ENCODE measurements at places on chromosomes 2 and 18.

GRCh38 chr2:127173057-127173456 lies 47.0 kb downstream of the CYP27C1 start:
- ATAC-seq: no peak
- H3K4me1 ChIP-seq: no peaks in the 10 kb centered on the region
- no peak overlapping the region for H3K4me3 ChIP-seq
- H3K36me3 ChIP-seq: no peaks in the 10 kb centered on the region
- no peaks in the 10 kb centered on the region for H3K27me3 ChIP-seq

DNA sequence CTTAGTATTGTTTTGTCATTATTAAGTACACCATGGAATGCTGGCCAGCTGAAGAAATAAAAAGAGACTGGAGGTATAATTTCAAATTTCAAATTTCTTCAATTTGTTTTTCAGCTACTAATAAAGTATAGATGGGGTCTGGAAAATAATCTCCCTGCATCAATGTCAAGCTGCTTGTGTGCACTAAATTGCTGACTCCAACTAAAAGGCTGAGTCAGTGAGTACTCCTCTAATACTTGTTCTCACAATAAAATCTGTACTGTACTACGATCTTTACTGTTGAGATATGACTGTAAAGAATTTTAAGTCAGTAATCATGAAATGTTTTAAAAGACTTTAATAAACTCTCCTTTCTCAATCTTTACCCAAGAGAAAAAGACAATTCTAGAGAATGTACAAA lies 131.9 kb downstream of the SATB2 start:
- H3K27me3 ChIP-seq: no peaks in the 10 kb centered on the region
- peaks cover 8% of the 10 kb centered on the region for H3K36me3 ChIP-seq
- ATAC-seq: no peak
- H3K27ac ChIP-seq: no peak overlapping the region
- no peak overlapping the region for H3K4me3 ChIP-seq

DNA sequence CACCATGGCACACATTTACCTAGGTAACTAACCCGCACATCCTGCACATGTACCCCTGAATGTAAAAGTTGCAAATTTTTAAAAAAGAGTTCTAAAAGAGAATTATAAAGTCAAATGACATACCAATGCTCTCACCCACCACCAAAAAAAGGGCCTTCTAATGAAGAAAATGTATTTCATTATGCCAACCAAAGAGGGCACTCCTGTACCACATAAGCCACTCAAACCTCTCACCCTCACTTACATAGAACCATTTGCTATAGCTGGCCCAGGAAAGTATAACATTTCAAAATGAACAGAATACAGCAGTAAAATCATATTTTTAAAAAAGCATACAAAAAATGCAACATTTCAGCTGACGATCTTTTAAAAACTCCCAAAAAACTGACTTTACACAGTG lies 241.5 kb upstream of the PKDCC start:
- no peak for ATAC-seq
- H3K27me3 ChIP-seq: peaks cover 16% of the 10 kb centered on the region
- no peak overlapping the region for H3K4me3 ChIP-seq
- no peak overlapping the region for H3K27ac ChIP-seq
- H3K4me1 ChIP-seq: no peaks in the 10 kb centered on the region

- no peak overlapping the region for H3K4me3 ChIP-seq
- ATAC-seq: no peak
- peaks cover 6% of the 10 kb centered on the region for H3K4me1 ChIP-seq
- H3K27me3 ChIP-seq: no peaks in the 10 kb centered on the region
- H3K36me3 ChIP-seq: no peaks in the 10 kb centered on the region
Observed at GRCh38 chr2:36659872-36660312, 36.6 kb upstream of the VIT start.

- H3K36me3 ChIP-seq: no peaks in the 10 kb centered on the region
- H3K27me3 ChIP-seq: no peaks in the 10 kb centered on the region
- H3K4me3 ChIP-seq: no peak overlapping the region
- H3K4me1 ChIP-seq: no peaks in the 10 kb centered on the region
- ATAC-seq: no peak
Observed at GRCh38 chr2:68475110-68475509, 7.7 kb downstream of the APLF start.

DNA sequence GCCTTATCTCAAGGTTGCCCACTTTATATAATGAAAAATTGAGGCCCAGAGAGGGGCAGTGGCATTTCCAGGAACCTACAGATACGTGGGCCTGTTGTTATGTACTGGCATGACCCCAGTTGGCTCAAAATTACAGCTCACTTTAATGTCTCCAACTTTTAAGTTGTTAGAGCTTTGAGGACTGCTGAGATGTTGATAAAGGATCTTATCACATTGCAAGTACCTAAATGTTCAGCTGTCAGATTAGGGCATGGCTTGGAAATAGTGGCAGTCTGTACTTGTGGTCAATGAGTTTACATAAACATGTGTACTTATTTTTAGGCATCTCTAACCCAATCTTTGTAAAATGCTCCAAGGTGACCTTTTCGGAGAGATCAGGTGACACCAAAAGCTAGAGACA lies 14.6 kb downstream of the SLC4A5 start:
- no peak overlapping the region for H3K27ac ChIP-seq
- no peak for ATAC-seq
- H3K27me3 ChIP-seq: no peaks in the 10 kb centered on the region
- no peaks in the 10 kb centered on the region for H3K4me1 ChIP-seq
- no peak overlapping the region for H3K4me3 ChIP-seq
- peaks cover 69% of the 10 kb centered on the region for H3K36me3 ChIP-seq
